ENCODE measurements at places on chromosomes 7 and 10. TPM values are rescaled to one million over a fixed set of nuclear protein-coding genes. Genes with fewer than 3 reads are reported as not detected.

DNA sequence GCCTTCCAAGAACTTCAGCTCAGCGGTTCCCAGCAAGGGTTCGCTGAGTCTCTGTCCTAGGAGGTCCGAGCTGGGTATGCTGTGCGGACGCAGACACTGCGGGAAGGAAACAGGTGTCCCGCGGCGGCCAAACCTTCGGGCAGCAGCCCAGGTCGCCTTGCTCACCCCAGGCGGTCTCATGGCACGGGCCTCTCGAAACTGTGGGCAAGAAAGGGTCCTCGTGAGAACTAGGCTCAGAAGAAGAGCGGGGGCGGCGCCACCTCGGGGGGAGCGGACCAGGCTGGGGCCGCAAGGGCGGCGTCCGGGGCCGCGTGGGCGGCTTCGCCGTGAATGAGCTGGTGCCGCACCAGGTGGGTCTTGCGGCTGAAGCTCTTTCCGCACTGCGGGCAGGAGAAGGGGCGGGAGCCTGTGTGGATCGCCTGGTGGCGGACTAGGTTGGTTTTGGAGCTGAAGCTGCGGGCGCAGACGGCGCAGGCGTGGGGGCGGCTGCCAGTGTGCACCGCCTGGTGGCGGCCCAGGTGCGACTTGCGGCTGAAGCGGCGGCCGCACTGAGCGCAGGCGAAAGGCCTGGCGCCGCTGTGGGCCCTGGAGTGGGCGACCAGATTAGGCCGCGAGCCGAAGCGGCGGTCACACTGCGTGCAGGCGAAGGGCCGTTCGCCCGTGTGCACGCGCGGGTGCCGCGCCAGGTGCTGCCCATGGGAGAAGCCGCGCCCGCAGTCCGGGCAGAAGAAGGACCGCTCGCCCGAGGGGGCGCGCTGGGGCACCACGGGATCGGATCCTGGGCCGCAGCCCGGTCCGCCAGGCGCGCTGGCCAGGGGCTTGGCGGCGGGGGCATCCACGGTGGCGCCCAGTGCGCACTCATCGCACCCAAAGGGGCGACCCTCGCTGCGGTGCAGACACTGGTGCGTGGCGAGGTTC, 8.6 kb downstream of the ZNF467 start:
- peaks cover 4% of the 10 kb centered on the region for H3K4me1 ChIP-seq
- H3K36me3 ChIP-seq, result no peaks in the 10 kb centered on the region
- DNase-seq, result no peak

Gene OR9A2
- total RNA-seq, result not detected

DNA sequence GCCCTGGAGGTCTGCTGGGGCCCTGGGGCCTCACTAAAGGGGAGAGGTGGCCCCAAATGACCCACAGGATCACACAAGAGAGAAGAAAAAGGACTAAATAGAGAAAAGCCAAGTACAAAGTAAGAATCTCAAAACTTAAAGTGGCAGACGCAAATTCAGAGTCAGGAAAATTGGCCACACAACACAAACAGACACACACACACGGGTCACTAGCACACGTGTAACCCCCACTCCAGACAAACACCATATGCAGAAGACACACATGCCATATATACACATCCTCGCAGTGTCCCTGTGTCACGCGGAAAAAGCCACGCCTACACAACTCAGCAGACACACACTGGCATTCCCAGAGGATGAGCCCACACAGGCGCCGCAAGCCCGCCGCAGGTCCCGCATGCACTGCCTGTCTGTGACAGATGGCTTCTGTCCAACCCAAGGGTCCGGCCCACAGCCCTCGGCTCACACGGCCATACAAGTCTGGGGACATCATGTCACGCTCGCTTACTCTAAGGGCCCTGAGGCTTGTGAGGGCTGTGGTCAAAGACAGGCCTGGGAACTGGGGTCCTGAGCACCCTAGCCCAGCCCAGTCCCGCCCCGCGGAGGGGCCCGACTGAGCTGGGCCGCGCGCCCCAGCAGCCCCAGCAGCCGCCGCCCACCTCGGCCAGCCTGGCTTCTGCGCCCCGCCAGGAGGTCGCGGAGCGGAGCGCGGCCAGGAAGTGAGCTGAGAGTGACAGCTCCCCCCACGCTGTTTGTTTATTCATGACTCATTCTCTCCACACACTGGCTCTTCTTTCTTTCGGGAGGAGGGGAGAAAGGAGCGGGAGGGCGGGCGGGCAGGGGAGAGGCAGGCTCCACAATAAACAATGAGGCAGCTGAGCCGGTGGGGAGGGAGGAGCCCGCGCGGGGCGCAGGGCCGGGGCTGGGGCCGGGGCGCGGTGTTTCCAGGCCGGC, 95.5 kb upstream of the ZMIZ1 start:
- no peaks in the 10 kb centered on the region for H3K36me3 ChIP-seq
- H3K4me3 ChIP-seq, result peak overlapping the region; percentile 67
- H3K27ac ChIP-seq, result peak overlapping the region; percentile 98
- DNase-seq, result peak; percentile 49
- H3K4me1 ChIP-seq, result peaks cover 22% of the 10 kb centered on the region

Gene CCDC146
- total RNA-seq, result 9.2 TPM

Gene WEE2
- not detected for total RNA-seq

Gene FOXI2
- not detected for total RNA-seq

Gene PRSS37
- total RNA-seq, result not detected

DNA sequence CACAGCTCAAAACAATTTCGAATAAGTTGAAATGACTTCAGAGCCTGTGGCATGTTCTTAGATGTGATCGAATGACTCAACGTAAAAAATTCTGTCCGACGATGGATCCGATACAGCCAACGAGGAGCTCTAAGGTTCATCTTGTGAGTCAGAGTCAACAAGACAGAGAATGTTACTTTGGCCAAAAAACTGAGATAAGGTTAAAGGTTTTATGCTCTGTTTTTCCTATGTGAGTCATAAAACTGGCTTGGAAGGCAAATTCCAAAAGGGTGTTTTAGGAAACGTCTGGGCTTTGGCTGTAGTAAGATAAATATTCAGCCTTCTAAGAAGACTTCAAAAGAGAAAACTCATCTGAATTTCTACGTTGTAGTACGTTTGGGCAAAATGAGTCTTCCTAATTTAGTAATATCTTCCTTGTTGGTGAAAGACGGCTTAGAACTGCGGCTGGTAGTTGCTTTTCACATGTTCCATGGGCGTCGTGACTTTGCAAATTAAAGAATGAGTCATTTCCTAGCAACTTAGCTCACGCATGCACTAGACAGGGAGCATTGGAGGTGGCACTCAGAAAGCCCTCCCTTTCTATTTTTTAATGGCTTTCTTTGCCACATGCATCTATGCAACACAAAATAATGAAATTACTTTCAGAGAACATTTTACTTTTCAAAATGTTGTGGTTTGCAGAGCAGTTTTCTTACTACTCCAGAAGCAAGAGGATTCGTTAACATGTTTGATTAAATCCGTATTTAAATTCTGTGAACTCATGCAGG, 28.2 kb downstream of the PFKP start:
- DNase-seq, result peak; percentile 84
- H3K4me1 ChIP-seq, result peaks cover 33% of the 10 kb centered on the region
- peak overlapping the region; percentile 56 for H3K4me3 ChIP-seq
- H3K27me3 ChIP-seq, result no peaks in the 10 kb centered on the region

DNA sequence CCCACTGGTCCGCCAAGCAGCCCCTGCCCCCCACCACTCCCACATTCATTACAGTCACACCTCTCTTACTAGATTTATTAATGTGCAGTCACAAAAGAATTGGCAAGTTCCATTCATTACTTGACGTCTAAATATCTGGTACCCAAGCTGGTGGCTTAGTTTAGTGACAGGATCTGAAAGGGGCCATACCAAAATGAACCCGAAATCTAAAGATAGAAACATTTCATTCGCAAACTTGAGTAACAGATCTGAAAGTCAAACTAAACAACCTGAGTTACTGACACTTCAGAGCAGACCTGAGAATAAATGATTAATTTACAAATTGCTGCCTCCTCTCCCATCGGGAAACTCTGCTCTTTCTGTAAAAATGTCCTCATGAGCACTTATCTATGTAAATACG, 53.4 kb downstream of the TNS3 start:
- H3K27me3 ChIP-seq, result no peaks in the 10 kb centered on the region
- no peak overlapping the region for H3K27ac ChIP-seq
- H3K36me3 ChIP-seq, result peaks cover 11% of the 10 kb centered on the region
- DNase-seq, result no peak
- H3K4me3 ChIP-seq, result no peak overlapping the region

DNA sequence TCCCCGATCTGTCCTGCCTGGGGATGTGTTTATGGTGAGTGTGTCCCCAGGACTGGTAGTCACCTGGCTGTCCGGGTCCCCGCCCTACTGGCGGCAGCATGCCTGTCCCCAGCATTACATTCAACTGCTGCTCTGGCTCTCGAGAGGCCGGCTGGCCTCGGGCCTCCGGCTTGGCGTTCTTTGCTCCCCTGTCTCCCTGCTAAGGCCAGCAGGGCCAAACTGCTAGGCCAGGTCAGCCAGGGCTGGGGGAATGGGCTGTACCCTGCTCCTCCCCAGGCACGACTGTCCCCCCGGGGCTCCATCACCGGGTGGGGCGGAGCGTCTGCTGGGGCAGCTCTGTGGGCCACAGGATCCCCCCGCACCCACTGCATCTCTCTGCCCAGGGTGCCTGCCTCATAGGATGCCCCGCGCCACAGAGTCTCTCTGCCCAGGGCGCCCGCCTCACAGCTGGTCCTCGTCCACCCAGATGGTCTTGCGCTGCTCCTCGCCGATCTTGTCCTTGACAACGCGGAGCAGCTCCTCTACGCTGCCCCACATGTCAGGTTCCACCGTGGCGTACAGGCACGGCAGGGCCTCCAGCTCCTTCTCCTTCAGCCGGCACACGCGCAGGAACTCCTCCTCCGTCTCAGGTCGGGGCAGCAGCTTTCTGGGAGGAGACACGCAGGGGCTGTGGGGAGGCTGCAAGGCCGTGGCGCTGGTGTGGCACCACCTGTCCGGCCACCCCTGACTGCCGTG, 62.3 kb upstream of the GNA12 start:
- H3K27ac ChIP-seq, result no peak overlapping the region
- no peak for DNase-seq
- no peaks in the 10 kb centered on the region for H3K27me3 ChIP-seq
- no peak overlapping the region for H3K4me3 ChIP-seq
- no peaks in the 10 kb centered on the region for H3K36me3 ChIP-seq

DNA sequence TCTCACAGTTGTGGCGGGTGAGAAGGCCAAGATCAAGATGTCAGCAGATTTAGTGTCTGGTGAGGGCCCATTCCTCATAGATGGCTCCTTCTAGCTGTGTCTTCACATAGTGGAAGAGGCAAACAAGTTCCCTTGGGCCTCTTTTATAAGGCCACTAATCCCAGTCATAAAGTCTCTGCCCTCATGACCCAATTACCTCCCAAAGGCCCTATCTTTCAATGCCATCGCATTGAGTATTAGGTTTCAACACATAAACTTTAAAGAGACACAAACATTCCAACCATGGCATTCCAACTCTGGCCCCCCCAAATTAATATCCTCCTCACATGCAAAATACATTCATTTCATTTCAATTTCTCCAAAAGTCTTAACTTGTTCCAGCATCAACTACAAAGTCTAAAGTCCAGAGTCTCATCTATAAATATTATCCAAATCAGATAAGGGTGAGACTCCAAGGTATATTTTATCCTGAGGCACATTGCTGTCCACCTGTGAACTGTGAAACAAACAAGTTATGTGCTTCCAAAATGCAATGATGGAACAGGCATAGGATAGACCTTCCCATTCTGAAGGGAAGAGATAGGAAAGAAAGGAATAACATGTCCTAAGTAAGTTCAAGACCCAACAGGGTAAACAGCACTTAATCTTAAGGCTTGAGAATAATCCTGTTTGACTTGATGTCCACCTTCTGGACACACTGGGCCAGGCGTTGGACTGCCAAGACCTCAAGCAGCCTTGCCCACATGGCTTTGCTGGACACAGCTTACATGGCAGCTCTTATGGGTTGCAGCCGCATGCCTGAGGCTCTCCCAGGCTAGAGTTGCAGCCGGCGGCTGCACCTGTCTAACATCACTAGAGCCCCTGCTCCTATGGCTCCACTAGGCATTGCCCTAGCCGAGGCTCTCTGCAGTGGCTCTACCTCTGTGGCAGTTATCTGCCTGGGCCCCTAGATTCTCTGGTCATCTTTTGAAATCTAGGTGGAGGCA, 312.8 kb downstream of the TNS3 start:
- H3K4me3 ChIP-seq, result no peak overlapping the region
- H3K27ac ChIP-seq, result no peak overlapping the region
- H3K36me3 ChIP-seq, result no peaks in the 10 kb centered on the region
- no peak for DNase-seq
- no peaks in the 10 kb centered on the region for H3K27me3 ChIP-seq
- no peaks in the 10 kb centered on the region for H3K4me1 ChIP-seq

GRCh38 chr10:37741831-37742230, 115.6 kb downstream of the ZNF248 start:
- no peaks in the 10 kb centered on the region for H3K36me3 ChIP-seq
- no peaks in the 10 kb centered on the region for H3K4me1 ChIP-seq
- no peak overlapping the region for H3K27ac ChIP-seq
- DNase-seq, result no peak
- H3K4me3 ChIP-seq, result no peak overlapping the region

DNA sequence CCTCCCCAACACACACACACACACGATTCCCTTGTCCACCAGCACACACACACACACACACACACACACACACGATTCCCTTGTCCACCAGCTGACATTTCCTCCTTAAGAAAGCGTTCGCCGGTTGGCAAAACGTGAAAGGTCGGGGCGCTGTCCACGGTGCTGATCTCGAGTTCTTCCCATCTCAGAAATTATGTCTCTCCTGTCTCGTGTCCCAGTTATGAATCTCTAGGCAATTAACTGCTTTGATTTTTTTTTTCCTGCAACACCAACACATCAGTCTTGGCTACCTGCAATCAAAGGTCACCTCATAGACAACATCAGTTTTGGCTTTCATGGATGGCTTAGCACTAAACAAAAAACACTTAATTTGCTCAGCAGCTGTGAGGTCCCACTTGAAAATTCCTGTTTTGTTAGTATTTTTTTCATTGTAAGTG, 1.9 kb downstream of the INA start:
- H3K4me3 ChIP-seq, result no peak overlapping the region
- no peak for DNase-seq
- no peak overlapping the region for H3K27ac ChIP-seq
- no peaks in the 10 kb centered on the region for H3K36me3 ChIP-seq
- peaks cover 7% of the 10 kb centered on the region for H3K4me1 ChIP-seq
- peaks cover 20% of the 10 kb centered on the region for H3K27me3 ChIP-seq

DNA sequence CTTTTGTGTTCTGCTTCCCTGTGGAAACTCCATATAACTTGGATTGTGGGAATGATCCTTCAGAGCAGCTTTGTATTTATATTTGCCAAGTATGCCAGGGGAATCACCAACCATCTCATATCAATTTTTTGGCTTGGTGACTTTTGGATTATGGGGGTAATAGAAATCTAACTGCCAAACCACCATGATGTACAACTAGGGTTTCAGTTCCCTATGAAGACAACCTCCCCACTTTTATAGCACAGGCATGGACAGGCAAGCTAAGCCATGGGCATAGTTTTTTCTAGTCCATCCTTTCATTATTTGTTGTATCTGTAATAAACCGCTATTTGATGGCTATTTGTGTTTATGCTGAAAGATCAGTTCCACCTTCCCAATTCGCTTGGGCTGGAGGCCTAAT, 17.7 kb downstream of the NPY start:
- DNase-seq, result no peak
- H3K4me3 ChIP-seq, result no peak overlapping the region
- no peaks in the 10 kb centered on the region for H3K4me1 ChIP-seq

- H3K4me1 ChIP-seq, result peaks cover 29% of the 10 kb centered on the region
- peak; percentile 90 for DNase-seq
- peak overlapping the region; percentile 89 for H3K27ac ChIP-seq
- no peak overlapping the region for H3K4me3 ChIP-seq
- H3K36me3 ChIP-seq, result no peaks in the 10 kb centered on the region
Measured at GRCh38 chr7:2864999-2865670, 21.0 kb upstream of the GNA12 start.

Gene ZP3
- 1.1 TPM for total RNA-seq

Measured in ascending aorta (tissue), 2 donors.